Activated CD8-positive, alpha-beta T cell treated with anti-CD3 and anti-CD28 coated beads, Interleukin-2, amount 10 ng/mL, durations not matched to agents 7 days and 5 days (primary cell): ENCODE measurements at places on chromosomes 1 and 21.

GRCh38 chr1:56320464-56321149 lies 258.8 kb downstream of the PLPP3 start:
- DNase-seq = no peak

DNA sequence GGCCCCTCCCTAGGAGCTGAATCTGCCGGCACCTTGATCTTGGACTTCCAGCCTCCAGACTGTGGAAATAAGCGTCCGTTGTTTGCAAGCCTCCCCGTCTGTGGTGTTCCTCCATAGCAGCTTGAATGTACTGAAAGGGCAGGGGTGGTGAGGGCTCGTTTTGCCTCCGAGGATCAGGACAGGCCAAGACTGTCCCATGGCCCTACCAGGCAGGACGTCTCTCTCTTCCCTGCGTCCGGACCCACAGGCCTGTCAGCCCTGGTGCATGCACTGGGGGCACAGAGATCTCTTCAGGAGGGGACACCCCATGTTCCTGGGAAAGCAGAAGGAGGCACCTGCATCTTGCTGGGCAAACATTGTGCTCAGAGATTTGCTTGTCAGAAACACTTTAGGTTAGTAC lies 156.3 kb upstream of the C1orf174 start:
- DNase-seq = no peak

- DNase-seq = no peak
Observed at GRCh38 chr1:3389093-3389833, 65.2 kb upstream of the ARHGEF16 start.

DNA sequence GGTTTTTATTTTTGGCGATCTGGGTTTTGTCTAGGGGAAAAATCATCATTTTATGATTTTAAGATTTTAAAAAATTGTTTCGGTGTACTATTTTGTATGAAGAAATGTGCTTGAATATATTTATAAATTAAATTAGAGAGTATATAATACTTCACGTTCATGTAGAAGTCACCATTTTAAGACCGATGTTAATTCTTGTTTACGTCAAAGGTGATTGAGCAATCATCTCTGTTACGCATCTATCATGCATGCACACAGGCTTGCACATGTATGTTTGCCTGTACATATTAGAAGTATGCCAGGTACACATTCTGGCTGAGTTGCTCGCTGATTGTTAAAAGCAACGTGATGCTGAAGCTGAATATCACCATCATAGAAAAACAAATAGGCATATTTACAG lies 54.7 kb downstream of the DYRK1A start:
- no peak for DNase-seq

- no peak for DNase-seq
Observed at GRCh38 chr1:177976596-177976995, 6.7 kb upstream of the SEC16B start.

DNA sequence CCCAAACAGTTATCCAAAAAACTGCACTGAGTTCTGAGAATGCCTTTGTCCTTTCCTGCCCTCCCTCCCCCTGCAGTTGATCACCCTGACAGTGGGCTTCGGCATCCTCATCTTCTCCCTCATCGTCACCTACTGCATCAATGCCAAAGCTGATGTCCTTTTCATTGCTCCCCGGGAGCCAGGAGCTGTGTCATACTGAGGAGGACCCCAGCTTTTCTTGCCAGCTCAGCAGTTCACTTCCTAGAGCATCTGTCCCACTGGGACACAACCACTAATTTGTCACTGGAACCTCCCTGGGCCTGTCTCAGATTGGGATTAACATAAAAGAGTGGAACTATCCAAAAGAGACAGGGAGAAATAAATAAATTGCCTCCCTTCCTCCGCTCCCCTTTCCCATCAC lies 8.8 kb upstream of the NHLH1 start:
- DNase-seq = no peak

- DNase-seq = peak; percentile 80
Observed at GRCh38 chr1:184386312-184387068, at the start of gene C1orf21. C1orf21 (plus strand) TSS chr1:184387029; CDS start chr1:184477510, 90,481 bp downstream.

GRCh38 chr1:178091986-178092745 lies 1.7 kb upstream of the RASAL2 start:
- no peak for DNase-seq
